ENCODE measurements at places on chromosomes 16 and 17.

DNA sequence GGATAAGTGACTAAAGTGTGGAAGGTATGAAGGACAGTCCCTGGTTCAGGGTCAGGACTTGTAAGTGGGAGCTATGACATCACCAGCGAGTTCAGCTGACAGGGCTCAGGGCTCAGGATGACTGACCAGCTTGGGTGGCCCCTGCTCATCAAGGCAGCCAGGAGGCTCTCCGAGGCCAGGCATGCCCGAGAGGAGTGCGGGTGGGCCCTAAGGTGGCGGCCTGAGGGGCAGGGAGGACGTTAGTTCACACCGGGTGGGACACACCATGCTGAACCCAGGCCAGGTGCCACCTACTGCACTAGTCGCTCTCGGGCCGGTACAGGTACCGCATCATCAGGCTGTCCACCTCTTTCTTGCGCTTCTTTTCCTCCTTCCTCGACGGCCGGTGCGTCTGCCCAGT is 36.5 kb downstream of the PIPOX start:
- DNase-seq: no peak

- DNase-seq: no peak
Measured at GRCh38 chr16:85935974-85936760, 37.2 kb downstream of the IRF8 start.

DNA sequence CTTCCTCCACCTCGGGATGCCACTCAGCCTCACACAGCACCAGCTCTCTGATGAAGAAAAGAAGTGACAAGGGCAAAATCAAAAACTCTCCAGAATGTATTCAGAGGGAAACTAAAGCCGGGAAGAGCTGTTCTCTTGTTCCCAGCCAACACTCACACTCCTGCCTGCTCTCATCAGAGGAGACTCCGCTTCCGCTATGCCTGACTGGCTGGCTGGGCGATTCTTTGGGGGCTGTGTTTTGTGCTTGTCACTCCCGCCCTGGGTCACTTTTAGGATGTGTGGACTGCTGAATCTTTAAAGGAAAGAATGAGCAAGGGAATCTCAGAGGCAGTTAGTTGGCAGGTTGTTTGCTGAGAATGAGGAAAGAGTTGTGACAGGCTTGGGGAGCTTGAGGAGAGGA is 54.6 kb upstream of the TBX2 start:
- no peak for DNase-seq

DNA sequence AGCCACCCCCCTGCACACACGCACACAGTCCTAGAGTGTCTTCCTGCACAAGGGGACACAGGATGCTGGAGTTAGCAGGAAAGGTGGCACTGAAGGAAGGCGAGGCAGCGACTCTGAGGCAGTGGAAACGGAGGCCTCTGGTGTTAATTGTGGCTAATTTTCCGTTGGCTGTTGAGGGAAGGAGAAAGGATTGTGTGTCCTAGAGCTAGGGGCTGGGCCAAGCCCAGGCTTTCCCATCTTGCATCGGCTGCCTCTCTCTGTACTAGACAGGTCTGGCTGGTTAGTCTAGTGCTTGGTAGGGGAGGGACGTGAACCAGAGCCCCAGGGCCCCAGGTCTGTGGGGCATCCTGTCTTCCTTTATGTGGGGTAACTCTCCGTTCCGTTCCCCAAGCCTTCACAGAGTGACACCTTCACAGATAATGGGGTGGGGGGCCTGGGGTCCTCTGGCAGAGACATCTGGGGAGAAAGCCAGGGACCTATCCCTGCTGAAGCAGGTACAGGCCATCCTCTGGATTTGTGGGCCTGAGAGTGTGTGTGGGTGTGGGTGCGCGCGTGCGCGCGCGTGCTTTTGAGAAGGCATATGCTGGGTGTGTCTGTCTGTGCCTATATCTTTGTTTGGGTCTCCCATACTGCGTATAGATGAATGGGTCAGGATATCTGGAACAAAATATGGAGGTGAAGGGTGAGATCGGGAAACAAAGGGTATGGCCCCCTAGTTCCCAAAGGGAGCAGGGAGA is at the start of gene CHD3:
CHD3 (plus strand) TSS at position 606 of the 737 bp plus-strand sequence. CDS start 212 bp downstream, outside the sequence.
- DNase-seq: peak; percentile 72

DNA sequence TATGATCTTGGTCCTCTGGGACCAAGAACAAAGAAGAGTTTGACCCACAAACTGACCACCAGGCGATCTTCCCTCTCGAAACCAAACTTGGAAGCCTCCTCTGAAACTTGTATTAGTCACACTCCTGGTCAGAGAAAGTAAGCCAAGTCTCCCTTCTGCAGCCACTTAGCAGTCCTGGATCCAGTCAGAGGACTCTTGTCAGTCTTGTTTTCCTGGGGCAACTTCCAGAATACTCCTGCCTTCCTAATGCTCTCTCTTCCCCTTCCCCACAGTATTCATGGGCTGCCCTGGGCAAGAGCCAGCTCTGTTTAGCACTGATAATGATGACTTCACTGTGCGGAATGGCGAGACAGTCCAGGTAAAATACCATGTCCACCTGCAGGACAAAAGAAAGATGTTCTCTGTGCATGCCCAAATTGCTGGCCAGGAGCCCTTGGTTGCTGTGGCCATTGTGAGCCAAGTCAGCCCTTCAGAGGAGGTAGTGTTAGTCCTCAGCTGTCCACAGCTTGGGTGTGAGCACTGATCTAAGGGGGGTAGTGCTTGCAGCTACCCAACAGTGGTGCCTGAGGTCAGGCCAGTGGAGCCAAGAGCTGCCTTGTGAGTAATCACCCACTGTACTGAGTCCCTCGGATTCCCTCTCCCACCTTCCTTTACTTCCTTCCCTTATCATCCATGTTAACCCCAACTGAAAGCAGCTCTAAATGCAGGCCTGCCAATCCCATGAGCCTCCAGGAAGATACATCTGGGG is 31.2 kb downstream of the CDH3 start:
- DNase-seq: no peak

GRCh38 chr17:48526608-48527546 is 3.9 kb downstream of the HOXB1 start:
- no peak for DNase-seq

DNA sequence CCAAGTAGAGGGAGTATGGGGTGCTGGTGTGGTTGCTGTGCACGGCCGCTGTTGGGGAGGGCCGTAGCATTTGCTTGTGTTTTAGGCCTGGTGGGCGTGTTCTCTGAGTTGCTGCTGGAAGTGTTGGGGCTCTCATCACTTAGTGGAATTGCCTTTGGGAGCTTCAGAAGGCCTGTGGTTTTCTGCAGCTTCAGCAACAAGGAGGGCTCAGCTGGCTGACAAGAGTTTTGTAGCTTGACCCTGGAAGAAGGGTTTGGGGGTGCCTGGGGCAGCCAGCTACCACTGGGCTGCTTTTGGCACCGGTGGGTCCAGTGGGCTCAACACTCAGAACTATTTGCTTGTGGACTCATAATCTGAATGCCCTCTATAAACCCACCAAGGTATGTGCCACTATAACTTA is 30.9 kb downstream of the HAPSTR1 start:
- DNase-seq: no peak

DNA sequence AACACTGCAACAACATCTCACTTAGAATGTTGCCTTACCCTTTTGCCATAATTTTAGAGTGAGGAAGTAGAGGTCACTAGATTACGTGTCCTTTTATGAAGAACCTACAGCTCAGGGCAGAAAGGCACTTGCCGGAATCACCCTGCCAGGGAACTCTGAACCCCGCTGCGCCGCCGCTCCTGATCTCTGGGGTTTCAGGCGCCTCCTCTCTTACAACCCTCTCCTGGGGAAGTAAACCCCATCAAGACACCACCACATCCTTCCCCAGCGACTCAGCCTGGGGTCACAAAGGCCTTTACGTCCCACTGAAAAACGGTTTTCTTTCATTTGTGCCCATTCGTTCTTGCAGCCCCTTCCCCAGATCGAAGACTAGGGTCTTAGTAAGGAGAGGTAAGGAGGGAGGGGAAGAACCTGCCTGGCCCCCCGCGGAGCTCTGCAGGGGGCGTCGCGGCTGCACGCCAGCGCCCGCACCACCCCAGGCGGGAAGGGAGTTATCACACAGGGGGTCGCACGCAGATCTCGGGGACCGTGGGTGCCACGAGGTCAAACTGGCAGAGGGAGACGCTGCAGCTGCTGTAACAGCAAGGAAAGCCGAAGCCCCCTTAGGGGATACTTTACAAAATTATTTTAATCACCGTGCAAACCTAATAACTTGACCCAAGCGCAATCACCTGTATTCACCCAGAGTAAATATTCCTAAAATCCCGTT is 1.0 kb upstream of the HLF start:
- no peak for DNase-seq

DNA sequence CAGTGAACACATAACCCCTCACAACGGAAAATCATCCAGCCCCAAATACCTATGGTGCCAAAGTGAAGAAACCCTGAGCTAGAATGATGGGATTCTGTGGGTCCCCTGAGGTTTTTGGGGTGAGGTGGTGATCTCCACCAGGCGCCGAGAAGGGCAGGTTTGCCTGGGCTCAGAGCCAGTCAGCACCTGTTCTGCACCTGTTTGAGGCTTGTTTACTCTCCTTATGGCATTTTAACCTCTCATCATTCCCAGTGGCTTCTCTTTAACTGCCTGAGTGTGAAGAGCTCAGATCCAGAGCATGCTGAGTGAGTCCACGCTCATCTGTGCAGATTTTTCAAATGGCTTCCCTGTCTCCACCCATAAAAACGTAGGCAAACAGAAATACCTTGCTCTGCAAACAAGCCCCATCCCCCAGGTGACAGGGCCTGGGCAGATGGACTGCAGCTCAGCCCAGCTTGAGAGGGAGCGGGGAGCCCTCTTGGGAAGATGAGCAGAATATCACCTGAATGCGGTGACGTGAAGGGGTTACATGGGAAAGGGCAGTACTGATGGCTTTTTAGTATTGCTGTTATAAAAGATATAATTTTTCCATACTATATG is 40.1 kb upstream of the CLEC19A start:
- peak; percentile 96 for DNase-seq

- no peak for DNase-seq
Measured at GRCh38 chr16:67210069-67210937, 11.4 kb downstream of the ELMO3 start.
